Dermis microvascular lymphatic vessel endothelial cell (primary cell): ENCODE measurements at places on chromosomes 4 and X.

GRCh38 chr4:44100456-44100855 lies 348.2 kb downstream of the KCTD8 start:
- peak; percentile 60 for DNase-seq

DNA sequence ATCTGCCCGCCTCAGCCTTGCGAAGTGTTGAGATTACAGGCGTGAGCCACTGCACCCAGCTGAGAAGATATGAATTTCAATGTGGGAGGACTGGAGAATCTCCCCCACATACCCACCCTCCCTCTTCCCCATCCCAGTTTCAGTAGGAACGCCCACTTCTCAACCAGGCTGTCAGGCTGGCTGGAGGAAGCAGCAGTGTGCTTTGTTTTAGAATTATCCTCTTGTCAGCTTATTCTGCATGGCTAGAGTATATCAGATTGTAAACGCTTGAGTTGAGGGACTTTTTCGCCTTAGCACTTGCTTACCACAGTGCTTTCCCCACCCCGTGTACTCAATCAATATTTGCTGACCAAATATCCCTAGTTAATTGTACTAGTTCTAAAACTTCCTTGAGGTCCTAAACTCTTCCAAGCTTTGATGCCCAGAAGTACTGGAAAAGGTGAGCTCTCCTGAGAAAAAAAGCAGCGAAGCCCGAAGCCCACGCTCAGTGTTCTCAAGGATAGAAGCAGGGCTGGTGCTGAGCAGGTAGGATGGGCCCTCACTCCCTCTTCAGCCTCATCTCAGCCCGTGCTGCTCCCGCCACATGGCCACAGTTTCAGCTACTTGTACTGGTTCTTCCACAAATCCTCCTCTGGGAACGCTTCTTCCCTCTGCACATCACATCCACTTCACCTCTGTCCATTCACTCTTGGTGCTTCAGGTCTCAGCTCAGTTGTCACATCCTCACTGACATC lies 7.3 kb upstream of the ARHGAP10 start:
- no peak for DNase-seq

- no peak for DNase-seq
Observed at GRCh38 chrX:21802839-21803238, 36.6 kb upstream of the MBTPS2 start.

GRCh38 chrX:135985157-135985972 lies at the start of gene SLC9A6:
Gene SLC9A6 (plus strand): TSS chrX:135985435. CDS start chrX:135985659, 224 bp downstream.
- peak; percentile 72 for DNase-seq

DNA sequence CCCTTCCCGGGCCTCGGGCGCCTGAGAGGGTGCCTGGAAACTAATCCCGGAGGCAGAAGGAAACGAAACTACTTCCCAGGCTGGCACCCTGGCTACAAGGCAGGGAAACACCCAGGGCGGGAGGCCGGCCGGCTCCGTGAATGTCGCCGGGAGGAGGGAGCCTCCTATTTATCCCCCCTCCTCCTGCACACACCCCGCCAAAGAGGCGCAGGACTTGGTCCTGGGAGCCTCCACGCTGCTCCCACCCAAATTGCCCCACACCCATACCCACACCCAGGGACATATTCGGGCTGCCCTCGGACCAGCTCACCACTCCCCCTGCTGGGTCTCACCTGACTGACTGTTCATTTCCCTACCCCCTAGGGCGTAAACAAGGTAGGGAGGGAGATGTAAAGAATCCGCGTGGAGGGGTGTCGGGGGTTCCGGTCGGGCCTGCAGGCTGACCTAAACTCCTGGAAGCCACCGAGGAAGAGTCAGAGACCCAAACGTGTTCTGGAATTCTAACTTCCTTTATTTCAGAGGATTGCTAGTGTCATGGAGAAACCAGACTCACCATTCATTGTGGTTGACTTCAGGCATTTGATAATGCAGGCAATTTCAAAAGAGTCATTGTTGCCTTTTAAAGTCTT lies at the start of gene BTC:
Gene BTC, minus strand, starts transcription at position 142 of the 629 bp plus-strand sequence. CDS start 198 bp downstream, outside the sequence.
- DNase-seq = no peak

GRCh38 chr4:184768296-184768695 lies 34.4 kb upstream of the CENPU start:
- no peak for DNase-seq
